Gastroesophageal sphincter (tissue), 4 donors: ENCODE measurements at places on chromosomes 7 and 10. TPM values are rescaled to one million over a fixed set of nuclear protein-coding genes. Genes with fewer than 3 reads are reported as not detected.
A peak's percentile ranks its signal among the peaks of the same experiment; 100 is the strongest.

DNA sequence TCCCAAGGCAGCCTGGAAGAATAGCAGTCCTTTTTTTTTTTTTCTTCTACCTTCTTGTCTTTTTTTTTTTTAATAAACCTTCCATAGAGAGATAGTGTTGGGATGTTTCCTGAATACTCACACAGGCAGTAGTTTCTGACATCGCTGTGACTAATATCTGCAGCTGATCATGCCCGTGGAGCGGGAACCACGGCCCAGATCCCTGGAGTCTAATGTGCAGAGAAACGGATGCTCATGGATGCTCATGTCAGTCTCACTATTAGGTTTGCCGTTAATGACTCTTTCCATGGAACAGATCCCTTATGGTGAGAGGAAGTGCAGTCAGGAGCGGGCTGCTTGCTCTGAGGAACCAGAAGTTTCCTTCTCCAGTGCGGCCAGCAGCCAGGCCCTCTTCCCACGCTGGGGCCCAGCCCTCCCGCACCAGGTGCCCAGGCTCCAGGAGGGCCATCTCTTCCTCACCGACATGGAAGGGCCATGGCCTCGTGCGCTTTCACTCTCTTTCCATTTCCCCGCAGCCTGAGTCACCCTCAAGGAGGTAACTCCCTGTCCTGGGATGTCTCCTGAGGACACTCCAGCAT, 132.5 kb downstream of the WDR37 start:
- no peaks in the 10 kb centered on the region for H3K4me1 ChIP-seq
- no peak overlapping the region for H3K4me3 ChIP-seq
- peak overlapping the region; percentile 49 for H3K27ac ChIP-seq

DNA sequence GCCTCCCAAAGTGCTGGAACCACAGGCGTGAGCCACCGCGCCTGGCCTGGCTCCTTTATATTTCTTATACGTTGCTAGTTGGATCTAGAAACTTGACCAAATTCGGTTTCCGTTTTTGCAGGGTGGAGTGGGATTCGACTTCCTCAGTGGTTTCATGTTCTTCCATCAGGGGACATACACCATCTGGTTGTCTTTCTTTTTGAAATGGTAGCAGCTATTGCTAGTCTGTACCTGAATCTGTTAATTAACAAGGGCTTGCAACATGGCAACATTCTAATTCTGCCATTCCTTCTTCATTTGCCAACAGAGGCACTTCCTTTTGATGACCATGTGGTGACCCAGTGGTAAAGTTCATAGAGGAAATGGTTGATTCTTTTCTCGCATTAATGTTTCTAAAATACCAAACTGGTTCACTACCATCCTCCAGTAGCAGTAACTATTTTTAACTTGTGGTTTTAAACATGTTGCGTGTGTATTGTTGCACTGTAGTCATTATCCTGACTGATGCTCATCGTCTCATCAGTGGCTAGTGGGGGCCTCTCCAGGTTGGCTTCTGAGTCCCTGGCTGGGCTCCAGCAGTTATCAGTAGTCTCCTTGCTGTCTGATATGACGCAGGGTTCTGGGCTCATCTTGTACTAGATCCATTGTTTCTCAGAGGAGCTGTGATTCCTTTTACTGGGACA, 159.2 kb downstream of the RGS10 start:
- no peak for ATAC-seq
- H3K27ac ChIP-seq = no peak overlapping the region
- no peaks in the 10 kb centered on the region for H3K27me3 ChIP-seq
- H3K36me3 ChIP-seq = peaks cover 30% of the 10 kb centered on the region
- no peaks in the 10 kb centered on the region for H3K4me1 ChIP-seq

The ZNF117 gene
- 8.4 TPM for total RNA-seq

GRCh38 chr7:120733835-120734234, 124.1 kb downstream of the TSPAN12 start:
- no peaks in the 10 kb centered on the region for H3K27me3 ChIP-seq
- ATAC-seq = no peak
- H3K27ac ChIP-seq = no peak overlapping the region
- no peak overlapping the region for H3K4me3 ChIP-seq

DNA sequence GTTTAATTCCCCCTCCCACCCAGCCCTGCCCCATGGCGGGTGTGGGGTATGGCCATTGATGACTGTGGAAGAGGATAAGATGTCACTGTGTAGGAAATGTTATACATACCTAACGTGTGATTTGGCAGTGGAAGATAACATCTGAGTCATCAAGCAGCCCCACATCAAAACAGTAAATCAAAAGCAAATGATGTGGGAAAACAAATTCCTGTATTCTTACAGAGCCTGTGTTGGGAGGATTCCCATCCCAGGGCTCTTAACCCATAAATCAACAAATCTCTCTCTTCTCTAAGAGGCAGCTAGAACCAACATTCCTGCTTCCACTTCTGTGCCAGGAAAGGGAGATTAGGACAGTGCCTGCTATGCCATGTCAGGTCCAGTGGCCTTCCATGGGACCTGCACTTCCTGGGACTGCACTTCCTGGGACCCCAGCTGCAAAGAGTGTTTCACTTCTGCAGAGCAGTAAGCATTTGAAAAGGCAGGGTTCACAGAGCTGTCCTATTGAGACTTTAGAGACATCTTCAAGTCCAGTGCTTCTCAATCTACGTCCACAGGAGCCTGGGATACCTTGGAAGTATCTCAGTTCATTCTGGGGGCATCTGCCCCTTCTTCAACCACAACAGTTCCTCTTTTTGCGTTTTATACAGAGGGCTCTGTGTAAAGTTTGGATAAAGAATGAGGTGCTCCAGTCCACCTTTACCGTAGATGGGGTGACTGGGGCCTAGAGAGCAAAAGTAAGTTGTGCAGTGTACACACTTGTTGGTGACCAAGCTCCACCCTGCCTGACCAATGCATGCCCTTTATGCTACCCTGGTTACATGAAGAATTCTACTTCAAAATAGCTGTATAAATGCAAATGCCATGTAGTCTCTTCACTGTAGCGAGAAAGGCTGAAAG, 45.7 kb downstream of the ATXN7L1 start:
- H3K4me3 ChIP-seq = no peak overlapping the region
- H3K27ac ChIP-seq = peak overlapping the region; percentile 45
- ATAC-seq = peak; percentile 53
- no peaks in the 10 kb centered on the region for H3K36me3 ChIP-seq
- no peaks in the 10 kb centered on the region for H3K27me3 ChIP-seq

DNA sequence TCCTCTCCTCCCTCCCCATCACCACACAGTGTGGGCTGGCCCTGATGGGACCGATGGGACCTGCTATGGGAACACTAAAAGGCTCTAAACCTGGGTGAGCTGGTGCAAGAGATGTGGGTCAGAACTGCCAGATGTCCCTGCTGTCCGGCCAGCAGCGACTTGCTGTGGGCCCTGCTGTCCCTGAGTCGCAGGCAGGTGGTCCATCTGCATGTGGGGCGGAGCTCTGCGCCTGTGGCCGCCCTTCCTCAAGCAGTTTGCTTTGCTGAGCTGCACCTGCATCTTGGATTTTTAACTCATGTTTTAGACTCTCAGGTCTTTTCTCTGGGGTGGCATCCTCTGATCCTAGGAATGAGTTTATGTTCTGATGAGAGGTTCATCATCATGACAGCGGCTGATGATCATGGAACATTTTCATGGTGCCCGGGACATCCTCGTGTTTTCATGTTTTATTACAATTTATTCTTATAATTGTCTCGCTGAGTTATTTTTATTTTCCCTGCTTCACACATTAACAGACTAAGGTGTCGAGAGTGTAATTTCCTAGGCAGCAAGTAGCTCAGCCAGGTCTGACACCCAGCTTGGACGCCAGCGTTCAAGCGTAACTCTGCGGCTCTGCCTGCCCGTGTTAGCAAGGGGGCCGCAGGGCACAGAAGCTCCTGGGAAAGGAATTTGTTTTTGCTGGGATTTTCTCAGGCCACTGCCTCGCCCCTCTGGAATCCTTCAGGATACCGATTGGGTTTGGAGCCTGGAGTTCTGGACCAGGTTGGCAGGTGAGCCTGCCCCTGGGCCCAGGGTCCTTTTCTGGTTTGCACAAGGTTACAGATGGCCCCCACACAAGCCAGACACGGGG, 615.2 kb upstream of the FOXK1 start:
- ATAC-seq = no peak
- no peak overlapping the region for H3K4me3 ChIP-seq
- H3K4me1 ChIP-seq = no peaks in the 10 kb centered on the region
- H3K27me3 ChIP-seq = no peaks in the 10 kb centered on the region

The TES gene
- 245 TPM for total RNA-seq

The CLDN12 gene
- 30.3 TPM for total RNA-seq

The NCF1 gene
- 2.8 TPM for total RNA-seq

DNA sequence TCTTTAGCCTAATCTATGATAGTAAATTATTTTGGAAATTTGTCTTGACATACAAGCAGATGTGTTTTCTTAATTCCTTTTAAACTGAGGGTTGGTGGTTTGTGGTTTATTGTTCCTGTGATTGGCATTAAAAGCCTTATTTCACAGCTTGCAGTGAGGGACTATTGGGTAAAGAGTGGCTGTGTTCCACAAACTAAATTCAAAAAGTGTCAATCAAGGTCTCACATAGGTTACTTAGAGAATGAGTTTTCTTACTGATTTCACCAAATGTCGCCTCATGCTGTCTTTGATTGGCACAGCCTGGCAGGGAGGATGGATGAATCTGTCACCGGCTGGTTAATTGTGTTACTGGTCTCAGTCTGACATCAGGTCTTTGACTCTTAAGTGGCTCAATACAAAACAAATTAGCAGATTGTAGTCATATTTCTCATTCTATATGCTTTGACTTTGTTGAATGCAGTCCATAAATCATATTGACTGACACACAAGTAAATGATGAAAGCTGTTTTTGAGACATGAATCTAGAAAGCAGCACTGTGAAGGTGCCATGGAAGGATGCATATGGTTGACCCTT, 66.8 kb upstream of the CYP26C1 start:
- no peak for ATAC-seq
- H3K36me3 ChIP-seq = no peaks in the 10 kb centered on the region
- no peaks in the 10 kb centered on the region for H3K4me1 ChIP-seq

The PRSS37 gene
- total RNA-seq = not detected

DNA sequence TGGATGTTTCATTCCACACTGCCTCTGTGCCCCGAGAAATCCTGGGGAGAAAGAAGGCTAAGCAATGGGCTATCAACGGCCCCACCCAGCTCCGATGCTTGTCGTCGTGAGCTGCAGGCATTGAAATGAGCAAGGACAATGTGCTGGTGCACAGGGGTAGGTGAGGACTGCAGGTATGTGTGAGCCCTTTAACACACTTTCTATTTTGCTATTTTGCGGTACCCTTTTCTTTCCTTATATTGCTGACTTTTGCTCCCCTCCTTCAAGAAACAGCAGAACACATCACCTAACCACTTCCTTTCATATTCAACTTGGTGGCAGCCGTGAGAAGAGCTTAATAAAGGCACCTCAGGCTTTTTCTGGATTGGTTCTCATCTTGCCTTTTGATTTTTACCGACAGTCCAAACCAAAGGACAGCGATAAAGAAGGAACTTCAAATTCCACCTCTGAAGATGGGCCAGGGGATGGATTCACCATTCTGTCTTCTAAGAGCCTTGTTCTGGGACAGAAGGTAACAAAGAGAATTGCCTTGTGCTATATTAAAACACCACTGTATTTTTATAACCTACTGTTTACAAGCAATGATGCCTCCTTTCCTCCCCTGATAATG, 39.2 kb downstream of the AIFM2 start:
- H3K4me1 ChIP-seq = no peaks in the 10 kb centered on the region
- no peak for ATAC-seq
- no peaks in the 10 kb centered on the region for H3K27me3 ChIP-seq
- no peaks in the 10 kb centered on the region for H3K36me3 ChIP-seq

The SYT15 gene
- total RNA-seq = 11.2 TPM

The CYP3A4 gene
- total RNA-seq = not detected

DNA sequence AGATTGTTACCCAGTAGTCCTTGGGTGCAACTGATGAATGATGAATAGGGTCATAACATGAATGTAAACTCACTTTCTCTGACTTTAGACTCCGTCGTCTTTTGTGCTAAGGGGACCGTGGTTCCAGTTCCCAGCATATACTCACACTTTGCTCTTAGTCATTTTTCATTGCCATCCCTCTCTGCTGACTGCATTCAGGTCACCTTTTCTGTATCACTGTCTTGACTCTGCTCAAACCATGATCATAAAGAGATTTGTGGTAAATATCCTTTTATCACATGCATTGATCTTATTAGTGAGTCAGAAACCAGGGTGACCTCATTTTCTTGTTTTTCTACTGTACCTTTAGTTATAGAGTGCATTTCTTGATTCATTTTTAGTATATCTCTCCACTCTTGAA, 141.1 kb upstream of the AGR3 start:
- H3K36me3 ChIP-seq = no peaks in the 10 kb centered on the region
- ATAC-seq = no peak
- no peaks in the 10 kb centered on the region for H3K4me1 ChIP-seq
- no peaks in the 10 kb centered on the region for H3K27me3 ChIP-seq
- H3K4me3 ChIP-seq = no peak overlapping the region

- no peaks in the 10 kb centered on the region for H3K36me3 ChIP-seq
- no peak for ATAC-seq
- H3K27me3 ChIP-seq = peaks cover 34% of the 10 kb centered on the region
- no peak overlapping the region for H3K4me3 ChIP-seq
- no peak overlapping the region for H3K27ac ChIP-seq
Measured at GRCh38 chr7:158573310-158573709, 14.3 kb downstream of the PTPRN2 start.

GRCh38 chr10:53808677-53809372, 992.2 kb downstream of the PCDH15 start:
- no peaks in the 10 kb centered on the region for H3K36me3 ChIP-seq
- H3K27me3 ChIP-seq = no peaks in the 10 kb centered on the region
- H3K4me3 ChIP-seq = no peak overlapping the region
- ATAC-seq = no peak
- no peaks in the 10 kb centered on the region for H3K4me1 ChIP-seq

GRCh38 chr10:9657530-9657929, 1360.1 kb upstream of the CELF2 start:
- H3K4me3 ChIP-seq = no peak overlapping the region
- no peaks in the 10 kb centered on the region for H3K4me1 ChIP-seq
- ATAC-seq = no peak
- no peaks in the 10 kb centered on the region for H3K36me3 ChIP-seq
- H3K27me3 ChIP-seq = no peaks in the 10 kb centered on the region

DNA sequence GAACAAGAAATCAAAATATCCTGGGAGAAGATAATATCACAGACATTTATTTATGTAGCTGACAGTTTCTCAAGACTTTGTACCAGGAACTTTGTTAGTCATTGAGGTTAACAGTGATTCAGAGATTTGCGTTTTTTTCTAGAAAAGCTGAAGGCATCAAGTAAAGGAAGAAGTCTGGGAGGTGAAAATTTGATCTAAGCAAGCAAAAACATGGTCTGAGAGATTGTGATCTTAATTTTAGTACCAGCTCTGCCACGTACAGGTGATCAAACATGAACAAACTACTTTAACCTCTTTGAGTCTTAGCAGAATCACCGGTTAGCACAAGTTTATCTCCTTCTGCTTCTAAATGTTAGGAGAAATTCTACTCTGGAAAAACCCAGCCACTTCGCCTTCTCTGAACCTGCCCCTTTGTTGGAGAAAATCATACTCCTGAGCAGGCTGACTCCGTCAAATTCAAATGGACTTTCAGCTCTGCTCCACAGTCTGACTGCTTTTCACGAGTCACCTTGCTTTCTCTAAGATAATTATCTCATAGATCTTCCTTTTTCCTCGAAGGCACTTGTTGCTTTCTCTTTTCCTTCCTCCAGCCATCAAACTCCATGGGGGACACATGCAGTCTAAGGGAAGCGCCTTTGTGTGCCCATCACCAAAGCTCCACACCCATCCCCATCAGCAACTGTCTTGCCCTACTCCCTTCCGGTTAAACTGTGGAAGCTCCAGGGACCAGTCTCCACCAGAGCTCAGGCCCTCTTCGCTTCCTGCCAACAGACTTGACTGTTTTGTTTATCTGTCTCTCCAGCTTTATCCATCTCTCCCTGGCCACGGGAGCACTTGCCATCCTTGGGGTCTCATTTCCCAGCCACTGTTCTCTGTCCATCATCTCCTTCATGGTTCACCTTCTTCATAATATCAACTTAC, 86.3 kb downstream of the PRKCQ start:
- H3K4me3 ChIP-seq = no peak overlapping the region
- H3K27ac ChIP-seq = no peak overlapping the region
- H3K27me3 ChIP-seq = no peaks in the 10 kb centered on the region
- H3K36me3 ChIP-seq = no peaks in the 10 kb centered on the region

The ATG9B gene
- total RNA-seq = not detected
